IPS DF 6.9 (cell line): ENCODE measurements at places on chromosomes 11 and 22.

DNA sequence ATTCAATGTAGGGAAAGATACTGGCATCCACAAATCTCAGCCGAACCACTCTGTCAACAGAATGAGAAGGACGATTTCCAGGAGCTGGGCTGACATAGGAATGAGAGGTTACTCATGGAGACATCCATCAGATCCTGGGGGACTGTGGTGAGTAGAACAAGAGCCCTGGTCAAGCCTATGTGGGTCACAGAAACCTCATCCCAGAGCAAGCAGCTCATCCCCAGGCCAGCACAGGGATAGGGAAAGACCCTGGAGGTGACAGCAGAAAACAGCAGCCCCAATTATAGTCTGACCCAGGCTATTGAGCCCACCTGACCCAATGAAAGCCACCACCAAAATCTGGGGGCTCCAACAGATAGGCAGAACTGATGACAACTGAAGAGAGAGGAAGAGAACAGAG, 128.0 kb upstream of the SERPIND1 start:
- no peak for DNase-seq

GRCh38 chr11:60951904-60952741, at the start of gene SLC15A3:
Gene SLC15A3, minus strand, starts transcription at chr11:60952176. Its CDS starts 625 bp downstream, at chr11:60951551.
- DNase-seq, result no peak

GRCh38 chr22:36411589-36412258, 24.0 kb upstream of the MYH9 start:
- DNase-seq, result no peak

GRCh38 chr22:45976254-45977002, 534 bp downstream of the WNT7B start:
- no peak for DNase-seq

DNA sequence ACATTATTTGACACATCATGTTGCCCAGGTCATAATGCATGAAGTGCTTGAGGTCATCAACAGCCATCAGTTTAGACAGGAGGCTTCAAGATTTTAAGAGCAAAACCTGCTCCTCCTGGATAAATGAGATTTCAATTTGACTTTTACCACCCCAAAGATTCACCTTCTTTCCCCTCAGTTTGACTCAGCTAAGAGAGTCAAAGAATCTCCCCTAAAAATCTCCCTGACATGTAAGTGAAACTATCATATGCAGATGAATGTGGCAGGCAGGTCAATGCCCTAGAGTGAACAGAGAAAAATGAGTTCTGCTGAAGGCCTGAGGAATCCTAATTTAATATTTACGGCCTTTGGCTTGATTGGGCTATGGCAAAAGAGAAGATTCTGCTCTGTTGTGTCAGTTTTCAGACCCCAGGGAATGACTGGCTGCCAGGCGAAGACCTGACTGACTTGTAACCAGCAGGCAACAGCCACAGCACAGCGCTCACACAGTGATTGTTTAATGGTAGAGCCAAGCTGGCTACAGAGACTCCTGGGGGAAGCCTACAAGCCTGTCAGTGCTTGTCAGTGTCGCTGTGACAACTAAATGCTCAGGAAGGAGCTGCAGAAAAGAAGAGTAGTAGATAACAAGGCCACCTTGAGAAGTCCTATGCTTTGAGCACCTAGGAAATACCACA, 491.2 kb upstream of the LRRC4C start:
- DNase-seq, result no peak

GRCh38 chr11:130448416-130449309, at the start of gene ADAMTS15:
Gene ADAMTS15, plus strand, starts transcription at chr11:130448645. Its CDS starts 329 bp downstream, at chr11:130448974.
- peak; percentile 82 for DNase-seq

GRCh38 chr11:36398231-36398953, 102.3 kb downstream of the PRR5L start:
- DNase-seq, result no peak

GRCh38 chr11:294780-295179, 4.5 kb downstream of the IFITM5 start:
- DNase-seq, result no peak

DNA sequence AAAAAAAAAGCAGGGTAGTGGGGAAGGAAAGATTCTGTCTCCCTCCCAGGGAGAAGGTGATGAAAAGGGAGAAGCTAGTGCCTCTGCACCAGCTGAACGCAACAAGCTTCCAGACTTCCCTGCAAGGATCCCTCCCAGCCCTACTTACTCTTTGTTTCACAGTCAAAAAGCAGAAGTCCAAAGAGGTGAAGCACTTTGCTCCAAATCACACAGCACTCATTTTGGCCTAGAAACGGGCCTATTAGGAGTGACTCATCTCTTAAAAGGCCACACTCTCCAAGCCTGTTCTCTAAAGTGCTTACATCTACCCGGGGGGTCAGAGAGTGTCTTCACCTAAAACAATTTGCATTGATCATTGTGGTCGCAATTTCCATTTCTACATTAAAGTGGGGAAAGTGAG, 17.7 kb upstream of the GRK3 start:
- DNase-seq, result no peak

DNA sequence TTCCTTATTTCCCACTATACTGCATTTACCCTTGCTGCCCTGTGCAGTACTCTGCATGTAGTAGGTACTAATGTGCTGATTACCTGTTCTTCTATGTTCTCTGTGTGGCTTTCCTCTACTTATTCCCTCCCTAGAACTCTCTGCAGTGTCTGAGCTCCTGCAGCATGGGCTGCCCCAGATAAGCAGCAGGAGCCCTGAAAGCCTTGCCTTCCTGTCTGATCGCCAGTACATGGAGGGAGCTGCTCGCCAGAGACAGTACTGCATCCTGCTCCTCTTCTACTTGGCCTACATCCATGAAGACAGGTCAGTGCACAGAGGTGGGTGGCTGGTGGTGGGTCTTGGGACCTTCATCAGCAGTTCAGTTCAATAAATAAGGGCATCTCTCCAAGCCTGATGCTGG, 42.2 kb upstream of the CCDC134 start:
- DNase-seq, result no peak

DNA sequence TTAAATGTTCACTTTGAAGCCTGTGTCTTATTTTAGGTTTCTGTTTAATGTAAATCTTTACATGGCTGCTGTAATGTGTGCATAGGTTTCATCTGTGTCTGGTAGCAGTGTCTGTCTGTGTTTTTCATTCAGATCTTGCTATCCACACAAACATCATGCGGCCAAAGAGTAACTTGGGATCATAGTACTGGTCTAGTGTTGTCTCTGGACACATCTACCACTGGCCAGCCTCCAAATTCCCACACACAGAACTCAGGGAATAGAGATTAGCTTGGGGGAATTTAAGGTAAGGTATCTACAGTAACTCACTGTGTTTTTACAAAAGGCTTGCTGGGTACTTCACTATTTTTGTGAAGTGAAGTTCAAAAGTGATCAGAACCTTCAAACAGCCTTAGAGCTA, 32.1 kb upstream of the ZNF143 start:
- no peak for DNase-seq

- no peak for DNase-seq
Observed at GRCh38 chr11:118939953-118940598, 14.3 kb upstream of the BCL9L start.

DNA sequence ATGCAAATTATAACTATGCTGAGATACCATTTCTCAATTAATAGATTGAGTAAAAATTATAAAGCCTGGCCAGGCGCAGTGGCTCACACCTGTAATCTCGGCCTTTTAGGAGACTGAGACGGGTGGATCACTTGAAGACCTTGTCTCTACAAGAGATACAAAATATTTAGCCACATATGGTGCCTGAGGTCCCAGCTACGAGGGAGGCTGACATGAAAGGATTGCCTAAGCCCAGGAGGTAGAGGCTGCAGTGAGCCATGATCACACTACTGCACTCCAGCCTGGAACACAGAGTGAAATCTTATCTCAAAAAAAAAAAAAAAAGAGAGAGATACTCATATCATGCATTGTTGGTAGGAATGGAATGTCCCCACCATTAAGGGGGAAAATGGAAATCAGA, 142.4 kb downstream of the RCN1 start:
- no peak for DNase-seq

DNA sequence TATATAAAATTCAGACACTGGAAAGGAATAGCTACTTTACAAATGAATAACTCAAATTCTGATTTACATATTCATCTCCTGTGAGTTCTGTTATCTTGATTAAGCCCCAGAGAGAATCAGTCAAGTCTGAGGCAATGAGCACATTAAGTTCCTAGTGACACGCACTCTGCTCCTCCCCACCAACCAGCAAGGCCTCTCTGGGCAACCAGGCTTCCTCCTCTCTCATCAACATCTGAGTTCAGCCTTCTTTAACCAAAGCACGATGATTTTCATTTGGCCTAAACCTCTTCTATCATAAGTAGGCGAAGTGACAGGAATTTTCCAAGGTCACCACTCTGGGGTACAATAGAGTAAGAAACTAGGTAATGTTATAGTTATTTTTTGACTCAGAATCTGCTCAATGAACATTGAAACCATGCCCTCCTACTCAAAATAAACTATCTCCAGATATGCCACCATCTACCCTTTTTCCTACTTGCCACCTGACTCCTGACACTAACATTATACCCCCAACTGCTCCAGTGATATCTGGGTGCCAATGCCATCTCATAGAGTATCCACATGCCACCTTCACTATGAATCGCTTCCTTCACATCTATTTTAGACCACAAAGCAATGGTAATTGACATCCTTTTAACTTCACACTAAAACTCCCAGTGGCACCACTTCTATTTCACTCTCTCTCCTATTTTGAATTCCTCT, 114.8 kb downstream of the FAM76B start:
- no peak for DNase-seq

DNA sequence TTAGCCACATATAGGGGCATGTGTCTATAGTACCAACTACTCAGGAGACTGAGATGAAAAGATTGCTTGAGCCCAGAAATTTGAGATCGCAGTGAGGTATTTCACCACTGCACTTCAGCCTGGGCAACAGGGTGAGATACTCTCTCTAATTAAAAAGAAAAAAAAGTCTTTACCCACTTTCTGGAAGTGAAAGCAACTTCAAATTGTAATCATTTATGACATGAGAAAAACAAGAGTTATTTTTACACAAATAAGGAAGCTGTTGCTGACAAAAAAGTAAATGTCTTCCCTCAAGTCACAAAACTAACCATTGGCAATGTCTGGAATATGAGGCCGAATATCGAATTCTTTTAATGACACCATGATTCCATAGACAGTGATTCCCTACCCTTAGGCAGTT, 71.4 kb downstream of the GLYATL1 start:
- no peak for DNase-seq

DNA sequence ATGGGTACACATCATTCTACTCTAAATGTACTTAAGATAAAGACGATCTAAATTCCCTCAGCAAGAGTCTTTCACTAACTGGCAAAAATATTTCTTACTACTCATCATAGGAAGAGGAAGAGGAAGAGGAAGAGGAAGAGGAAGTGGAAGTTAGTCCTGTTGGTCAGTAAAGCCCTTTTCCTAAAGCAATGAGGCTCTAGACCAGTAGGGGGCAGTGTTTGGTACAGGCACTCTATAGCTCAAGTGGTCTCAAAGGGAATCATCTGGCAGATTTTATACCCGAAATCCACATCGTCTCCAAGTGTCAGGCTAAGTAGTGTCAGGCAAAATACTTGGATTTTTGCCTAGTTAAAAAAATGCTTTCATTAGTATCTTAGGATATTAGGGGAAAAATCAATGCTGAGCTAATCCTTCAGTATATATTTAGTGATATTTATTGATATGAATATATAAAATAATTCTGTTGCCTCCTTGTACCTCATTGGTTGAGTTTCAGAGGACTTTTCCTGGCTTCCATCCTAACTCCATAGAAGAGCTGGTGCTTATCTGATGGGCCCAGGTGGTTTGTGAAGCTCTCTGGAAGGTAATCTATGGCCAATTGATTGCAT, 7.7 kb downstream of the BLID start:
- no peak for DNase-seq

- no peak for DNase-seq
Observed at GRCh38 chr11:117984476-117984875, 1.7 kb upstream of the IL10RA start.

DNA sequence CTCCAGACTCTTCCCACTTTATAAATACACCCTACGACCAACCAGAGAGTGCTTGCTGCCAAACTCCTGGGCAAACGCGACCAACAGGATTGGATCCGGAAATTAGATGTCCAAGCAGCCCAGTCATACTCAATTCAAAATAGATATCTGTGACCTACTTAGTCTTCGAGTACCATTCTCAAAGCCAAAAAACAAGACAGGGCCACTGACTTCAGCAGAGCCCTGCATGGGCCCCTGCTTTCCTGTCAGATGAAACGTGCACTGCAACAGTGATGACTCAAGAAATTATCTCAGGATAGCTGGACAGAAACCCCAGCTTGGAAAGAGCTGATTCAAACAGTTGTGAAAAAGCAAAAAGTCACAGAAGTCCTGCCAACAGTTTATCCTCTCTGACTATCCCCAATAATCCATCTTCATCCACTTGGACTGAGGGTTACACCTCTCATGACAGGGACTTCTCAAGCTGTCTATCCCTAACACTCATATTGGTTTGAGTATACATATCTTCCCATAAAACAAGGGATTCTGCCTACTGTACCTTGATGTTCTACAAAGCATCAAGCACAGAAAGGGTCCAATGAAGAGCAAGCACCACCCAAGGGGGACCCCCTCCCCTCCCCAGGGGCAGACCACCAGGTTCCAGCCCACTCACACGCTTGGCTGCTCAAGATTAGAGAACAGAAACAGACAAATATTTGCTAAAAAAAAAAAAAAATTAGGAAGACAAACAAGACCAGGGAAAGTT, 17.4 kb downstream of the SMCO4 start:
- DNase-seq, result no peak

DNA sequence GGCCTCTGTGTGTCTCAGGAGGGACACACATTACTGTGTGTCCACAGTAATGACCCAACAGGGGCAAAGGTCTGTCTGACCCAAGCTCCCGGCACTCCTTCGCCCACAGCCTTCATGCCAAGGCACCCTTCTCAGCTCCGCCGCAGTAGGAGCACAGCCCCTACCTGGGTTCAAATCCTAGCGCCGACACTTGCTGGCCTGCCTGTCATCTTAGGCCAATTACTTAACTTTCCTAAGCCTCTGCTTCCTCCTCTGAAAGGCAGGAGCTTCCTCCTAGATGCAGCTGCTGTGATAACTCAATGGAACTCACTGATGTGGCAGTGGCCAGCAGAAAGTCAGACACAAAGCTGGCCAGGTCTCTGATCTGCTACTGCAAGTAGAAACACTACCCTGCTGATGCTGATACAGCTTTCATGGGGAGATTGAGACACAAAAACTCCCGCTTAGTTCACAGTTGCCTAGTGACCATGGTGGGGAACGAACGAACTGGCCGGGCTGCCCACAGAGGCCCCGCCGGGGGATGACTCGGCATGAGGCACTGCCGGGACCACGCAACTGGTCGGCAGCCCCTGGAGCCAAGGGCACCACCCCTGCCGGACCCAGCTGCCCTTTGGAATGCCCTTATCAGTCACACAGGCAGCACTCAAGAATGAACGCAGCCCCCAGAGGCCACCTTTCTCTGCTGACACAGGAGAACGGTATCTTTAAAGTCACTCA, 8.1 kb downstream of the EHD1 start:
- no peak for DNase-seq

DNA sequence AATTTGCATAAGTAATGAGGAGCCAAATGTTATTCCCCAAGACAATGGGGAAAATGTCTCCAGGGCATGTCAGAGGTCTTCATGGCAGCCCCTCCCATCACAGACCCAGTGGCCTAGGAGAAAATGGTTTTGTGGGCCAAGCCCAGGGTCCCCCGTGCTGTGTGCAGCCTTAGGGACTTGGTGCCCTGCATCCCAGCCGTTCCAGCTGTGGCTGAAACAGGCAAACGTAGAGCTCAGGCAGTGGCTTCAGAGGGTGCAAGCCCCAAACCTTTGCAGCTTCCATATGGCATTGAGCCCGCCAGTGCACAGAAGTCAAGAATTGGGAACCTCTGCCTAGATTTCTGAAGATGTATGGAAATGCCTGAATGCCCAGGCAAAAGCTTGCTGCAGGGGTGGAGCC, 79.9 kb downstream of the FAM181B start:
- DNase-seq, result no peak

- peak; percentile 25 for DNase-seq
Observed at GRCh38 chr11:87097582-87097981, 59.8 kb downstream of the TMEM135 start.
